Motor neuron (in vitro differentiated cells): ENCODE measurements at places on chromosomes 5 and 9. TPM values are rescaled to one million over a fixed set of nuclear protein-coding genes. Genes with fewer than 3 reads are reported as not detected.

- ATAC-seq: no peak
Observed at GRCh38 chr5:82649943-82650342, 371.8 kb upstream of the RPS23 start.

GRCh38 chr9:16601991-16602390 lies 268.5 kb downstream of the BNC2 start:
- ATAC-seq: no peak

DNA sequence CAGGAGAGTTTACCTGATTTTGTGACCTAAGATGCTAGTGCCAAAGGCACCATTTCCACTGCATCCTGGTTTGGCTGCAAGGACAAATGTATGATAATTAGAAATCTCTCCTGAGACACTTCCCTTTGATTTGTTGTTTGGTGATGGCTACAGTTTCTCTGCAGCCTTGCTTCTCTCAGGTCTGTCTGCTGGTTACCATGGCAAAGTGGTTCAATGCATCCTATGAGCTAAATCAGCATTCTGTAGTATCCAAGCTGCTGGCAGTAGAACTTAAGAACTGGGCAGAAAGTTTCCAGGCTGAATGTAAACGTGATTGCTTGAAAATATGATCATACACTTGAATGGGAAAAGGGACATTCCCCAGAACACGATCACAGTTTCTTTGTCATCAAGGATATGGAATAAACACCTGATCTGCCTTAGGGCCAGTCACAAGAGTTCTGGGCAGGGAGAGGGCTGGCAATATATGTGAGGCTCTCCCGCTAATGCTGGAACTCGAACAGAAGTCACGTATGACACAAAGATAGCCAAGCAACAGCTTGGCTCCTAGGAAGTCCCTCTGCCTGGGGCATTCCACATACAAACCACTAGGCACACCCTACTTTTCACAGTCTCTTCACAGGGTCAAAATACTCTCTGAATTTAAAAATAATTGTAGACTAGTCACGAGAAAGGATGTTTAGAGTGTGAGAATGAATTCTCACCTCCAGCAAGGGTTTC lies 138.1 kb upstream of the GRAMD2B start:
- ATAC-seq: peak; percentile 69

GRCh38 chr5:157221959-157222358 lies 41.3 kb downstream of the ITK start:
- no peak for ATAC-seq

AHRR gene
- total RNA-seq: 0.65 and 1.1 TPM in 2 replicates

TPPP gene
- total RNA-seq: 1.2 and 1.7 TPM in 2 replicates

DNA sequence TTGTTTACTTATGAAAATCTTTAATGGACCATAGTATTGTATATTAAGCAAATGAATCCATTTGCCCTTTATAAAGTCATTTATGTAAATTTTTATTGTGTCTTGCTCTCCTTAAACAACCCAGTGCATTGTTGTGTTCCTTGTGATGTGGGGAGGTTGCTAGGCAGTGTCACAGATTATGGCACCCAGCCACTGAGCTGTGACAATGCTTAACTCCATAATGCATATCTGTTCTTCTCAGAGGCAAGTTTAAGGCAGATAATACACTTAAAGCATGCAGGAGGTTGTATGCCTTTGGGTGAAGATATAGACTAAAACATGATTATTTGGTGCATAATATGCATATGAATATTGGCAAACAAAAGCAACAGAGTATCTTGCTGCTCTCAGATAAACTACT lies 269.6 kb upstream of the RIOK2 start:
- peak; percentile 94 for ATAC-seq

HK3 gene
- total RNA-seq: not detected in 2 replicates

NR2F1-AS1 gene
- total RNA-seq: 17.8 and 19.2 TPM in 2 replicates

GRCh38 chr9:78902051-78902450 lies 605.1 kb downstream of the PSAT1 start:
- ATAC-seq: no peak

DNA sequence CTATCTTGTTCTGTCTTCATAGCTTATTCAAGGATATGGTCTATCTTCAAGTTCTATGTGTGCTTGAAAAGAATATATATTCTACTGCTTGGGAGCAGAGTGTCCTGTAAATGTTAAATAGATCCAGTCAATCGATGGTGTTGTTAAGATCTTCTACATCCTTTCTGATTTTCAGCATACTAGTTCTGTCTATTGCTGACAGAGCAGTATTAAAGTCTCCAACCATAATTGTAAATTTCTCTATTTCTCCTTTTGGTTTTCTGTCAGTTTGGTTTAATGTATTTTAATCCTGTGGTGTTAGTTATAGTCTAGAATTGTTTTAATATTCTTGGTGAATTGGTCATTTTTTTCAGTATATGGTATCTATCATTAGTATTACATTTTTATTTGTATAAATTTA lies 124.0 kb upstream of the COX7C start:
- no peak for ATAC-seq

GRCh38 chr5:95887977-95888376 lies 65.5 kb upstream of the GLRX start:
- ATAC-seq: no peak

DNA sequence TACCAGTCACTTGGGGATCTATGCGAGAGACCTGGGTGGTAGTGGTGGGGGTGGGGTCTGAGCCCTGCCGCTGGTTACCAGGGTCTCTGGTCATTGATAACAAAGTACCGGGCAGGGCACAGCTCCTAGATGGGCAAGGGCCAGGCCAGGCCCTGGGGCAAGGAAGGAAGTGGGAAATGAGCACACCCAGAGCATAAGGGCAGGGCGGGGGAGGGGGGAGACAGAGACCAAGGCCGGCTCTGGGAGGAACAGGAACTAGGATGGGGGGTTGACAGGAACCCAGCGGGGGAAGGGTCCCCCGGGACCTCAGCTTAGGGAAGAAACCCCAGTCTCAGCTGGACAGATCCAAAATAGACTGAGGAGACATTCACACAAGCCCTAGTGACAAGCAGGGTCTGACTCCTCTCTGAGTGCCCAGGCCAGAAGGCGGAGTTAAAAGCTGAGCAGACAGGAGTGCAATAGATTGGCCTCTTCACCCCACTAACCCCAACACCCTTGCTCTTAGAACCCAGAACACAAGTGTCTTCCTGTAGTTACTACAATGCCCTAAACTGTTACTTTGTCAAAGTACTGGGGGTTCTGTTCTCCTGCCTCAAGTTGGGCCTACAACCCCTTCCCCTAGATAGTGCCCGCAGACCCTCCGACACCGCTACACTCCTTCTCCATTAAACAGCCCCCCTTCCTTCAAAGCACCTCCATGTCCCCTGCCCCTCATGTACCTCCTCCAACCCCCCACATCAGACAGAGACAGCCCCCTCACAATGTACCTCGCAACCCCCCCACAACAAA lies 628 bp downstream of the ATOSB start:
- ATAC-seq: no peak

- ATAC-seq: no peak
Observed at GRCh38 chr9:92121265-92121664, 6.1 kb upstream of the SPTLC1 start.

GRCh38 chr5:39811381-39811780 lies 386.6 kb upstream of the DAB2 start:
- no peak for ATAC-seq

GABRA1 gene
- 1.3 and 1.5 TPM in 2 replicates for total RNA-seq

CSF2 gene
- total RNA-seq: not detected in 2 replicates

DNAJC25 gene
- 11.1 and 11.7 TPM in 2 replicates for total RNA-seq
